ENCODE measurements at places on chromosomes 16 and 17.

DNA sequence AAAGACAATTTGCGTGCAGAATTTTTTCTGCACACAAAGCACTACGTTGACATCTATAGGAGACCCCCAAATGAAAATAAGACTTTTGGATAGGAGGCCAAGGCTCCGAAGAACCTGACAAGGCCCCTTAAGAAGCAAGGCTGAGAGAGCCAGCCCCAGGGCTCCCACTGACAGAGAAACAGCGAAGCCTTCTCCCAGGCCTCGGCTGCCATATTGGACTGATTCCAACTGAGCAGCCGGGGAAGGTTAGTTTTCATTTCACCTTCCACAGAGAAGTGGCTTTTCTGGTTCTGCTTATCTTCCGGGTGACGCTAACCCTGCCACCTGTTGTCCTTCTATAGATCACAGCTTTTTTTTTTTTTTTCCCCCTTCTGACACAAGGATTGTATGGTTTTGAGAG lies 356.7 kb downstream of the SOX9 start:
- no peak for DNase-seq

GRCh38 chr16:11263737-11264136 lies 5.4 kb downstream of the TNP2 start:
- no peak for DNase-seq

DNA sequence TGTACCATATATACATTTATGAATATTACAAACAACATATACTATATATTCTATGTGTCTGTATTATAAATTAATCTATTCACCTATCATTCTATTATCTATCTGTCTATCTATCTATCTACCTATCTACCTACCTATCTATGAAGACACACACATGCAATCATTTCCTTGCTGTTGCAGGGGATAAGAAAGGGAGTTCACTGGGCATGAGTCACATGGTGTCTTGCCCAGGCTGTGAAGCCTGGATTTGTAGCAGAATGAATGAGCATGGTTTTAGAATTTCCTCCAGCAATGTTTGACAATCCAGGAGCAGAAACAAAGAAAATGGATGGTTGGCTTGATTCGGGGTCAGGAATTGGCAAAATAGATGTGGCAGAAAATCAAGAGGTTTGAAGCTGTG lies 23.2 kb upstream of the FAM20A start:
- DNase-seq = no peak

DNA sequence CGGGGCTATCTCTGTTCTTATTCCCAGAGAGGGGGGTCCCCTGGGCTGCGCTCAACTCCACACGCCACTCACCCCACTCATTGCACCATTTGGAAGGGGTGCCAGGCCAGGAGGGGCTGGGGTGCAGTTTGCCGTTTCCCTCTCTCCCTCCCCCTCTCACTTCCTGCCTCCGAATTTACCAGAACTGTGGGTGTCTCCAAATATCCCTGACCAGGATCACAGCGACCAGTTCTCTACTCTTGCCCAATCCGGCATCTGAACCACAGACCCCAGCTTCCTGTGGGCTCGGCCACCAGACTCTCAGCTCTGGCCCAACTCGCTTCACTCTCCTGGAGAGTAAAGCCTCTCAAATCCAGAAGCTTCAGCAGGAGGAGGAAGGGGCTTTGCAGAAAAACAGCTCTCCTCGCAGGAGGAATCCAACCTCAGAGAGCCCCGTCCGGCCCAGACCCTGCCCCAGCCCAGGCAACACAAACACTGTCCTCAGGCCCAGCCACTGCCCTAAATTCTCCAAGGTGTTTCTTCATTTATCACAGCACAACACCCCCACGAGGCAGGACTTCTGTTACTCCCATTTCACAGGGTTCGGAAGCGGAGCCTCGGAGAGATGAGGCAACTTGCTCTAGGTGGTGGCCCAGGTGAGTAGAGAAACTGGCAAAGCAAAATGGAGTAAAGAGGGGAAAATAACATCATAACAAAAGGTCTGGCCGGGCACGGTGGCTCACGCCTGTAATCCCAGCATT lies 423 bp upstream of the ASGR2 start:
- no peak for DNase-seq

- no peak for DNase-seq
Observed at GRCh38 chr16:57192720-57193486, 6.8 kb downstream of the RSPRY1 start.

DNA sequence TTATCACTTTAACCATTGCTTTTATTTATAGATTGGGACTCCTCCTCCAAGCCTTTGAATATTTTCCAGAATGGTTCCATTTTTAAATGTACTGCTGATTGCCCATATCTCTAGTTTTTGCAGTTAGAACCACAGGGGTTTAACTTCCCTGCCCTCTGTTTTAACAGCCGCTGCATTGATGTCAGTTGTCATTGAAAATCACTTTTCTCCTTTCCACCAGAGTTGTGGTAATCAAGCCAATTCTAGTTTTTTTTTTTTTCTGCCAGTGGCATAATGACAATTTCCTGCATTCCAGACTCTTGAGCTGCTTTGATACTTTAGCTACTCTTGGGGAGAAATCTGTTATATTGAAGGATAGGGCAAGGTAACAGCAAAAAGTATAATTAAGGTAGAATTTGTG lies 91.5 kb downstream of the HS3ST4 start:
- DNase-seq = no peak

DNA sequence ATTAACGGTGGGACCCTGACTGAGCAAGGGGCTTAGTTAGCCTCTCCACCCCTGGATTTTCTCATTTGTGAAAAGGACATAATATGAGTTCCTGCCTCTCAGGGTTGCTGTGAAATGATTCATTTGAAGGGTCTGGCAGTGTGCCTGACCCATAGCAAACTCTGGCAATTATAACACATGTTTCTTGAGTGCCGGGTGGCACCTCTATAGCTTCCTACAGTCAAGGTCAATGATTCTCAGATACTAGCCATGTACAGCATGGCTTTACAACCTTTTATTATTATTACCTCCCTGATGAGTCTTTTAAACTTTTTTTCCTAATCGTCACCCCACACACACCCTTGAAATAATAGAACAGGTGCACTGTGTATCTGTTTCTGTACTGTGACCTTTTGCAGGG lies 42.1 kb downstream of the TMEM114 start:
- no peak for DNase-seq

DNA sequence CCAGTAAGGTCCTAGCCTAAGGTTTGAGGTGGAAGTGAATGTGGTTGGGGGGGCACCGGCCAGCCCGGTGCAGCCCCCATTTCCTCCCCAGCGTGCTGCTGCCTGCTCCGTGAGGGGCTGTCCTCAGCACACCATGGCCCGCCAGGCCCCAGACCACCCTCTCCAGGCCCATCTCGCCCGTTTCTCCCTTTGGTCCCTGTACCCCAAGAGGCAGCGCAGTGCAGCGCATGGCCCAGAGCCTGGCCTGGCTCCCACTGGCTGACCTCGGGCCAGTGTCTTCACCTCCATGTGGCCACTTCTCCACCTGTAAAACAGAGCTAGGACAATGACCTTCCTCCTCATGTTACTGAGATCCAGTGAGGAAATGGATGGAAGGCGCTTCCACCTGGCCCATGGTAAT lies 170.0 kb upstream of the GSE1 start:
- no peak for DNase-seq

DNA sequence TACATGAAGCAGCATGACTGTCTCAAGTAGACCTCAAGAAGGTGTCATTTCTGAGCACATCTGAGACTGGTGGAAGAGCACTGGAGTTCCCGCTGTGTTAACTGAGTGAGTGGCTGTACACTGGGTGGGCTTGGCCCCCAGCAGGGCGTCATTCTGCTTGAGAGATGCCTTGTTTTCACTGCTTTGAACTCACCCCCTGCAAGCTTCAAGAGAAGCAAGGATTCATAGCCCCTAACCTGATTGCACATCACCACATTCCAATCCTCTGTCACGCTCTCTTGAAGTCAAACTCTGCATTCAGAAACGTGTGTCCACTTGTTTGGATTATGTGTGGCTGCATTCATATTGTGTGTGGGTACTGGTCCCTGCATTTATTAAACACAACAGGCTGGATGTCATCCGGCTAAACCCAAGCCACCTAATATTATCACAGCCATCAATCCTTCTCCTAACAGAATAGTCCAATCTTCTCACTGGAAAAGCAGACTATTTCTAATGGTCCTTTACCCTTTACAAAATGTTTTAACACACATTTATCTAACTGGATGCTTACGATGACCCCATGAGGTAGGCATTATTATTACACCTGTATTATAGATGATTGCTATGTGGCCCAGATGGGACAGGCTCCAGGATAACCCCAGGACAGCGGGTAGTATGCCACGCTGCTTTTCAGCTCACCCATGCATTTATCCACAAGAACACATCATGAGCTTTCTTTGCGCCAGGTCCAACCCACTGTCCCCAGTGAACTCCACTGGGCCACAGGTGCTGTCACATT lies 76.3 kb downstream of the USP31 start:
- DNase-seq = no peak

DNA sequence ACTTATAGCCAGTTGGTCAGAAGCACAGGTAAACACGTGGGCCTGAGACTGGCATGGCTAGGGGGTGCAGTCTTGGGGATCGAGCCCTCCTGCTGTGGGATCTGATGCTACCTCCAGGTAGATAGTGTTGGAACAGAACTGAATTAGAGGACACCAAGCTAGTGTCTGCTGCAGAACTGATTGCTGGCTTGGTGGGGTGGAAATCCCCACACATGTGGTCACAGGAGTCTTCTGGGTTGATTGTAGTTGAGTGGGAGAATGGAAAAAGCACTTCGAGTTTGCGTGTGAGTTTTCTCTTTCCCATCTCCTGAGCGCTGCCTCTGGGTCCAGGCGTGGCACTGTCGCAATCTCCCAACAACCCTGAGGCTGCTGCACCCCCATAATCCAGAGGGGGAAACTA lies 8.0 kb upstream of the SPATA32 start:
- no peak for DNase-seq

- DNase-seq = no peak
Observed at GRCh38 chr17:81426393-81427172, 31.3 kb downstream of the BAHCC1 start.

DNA sequence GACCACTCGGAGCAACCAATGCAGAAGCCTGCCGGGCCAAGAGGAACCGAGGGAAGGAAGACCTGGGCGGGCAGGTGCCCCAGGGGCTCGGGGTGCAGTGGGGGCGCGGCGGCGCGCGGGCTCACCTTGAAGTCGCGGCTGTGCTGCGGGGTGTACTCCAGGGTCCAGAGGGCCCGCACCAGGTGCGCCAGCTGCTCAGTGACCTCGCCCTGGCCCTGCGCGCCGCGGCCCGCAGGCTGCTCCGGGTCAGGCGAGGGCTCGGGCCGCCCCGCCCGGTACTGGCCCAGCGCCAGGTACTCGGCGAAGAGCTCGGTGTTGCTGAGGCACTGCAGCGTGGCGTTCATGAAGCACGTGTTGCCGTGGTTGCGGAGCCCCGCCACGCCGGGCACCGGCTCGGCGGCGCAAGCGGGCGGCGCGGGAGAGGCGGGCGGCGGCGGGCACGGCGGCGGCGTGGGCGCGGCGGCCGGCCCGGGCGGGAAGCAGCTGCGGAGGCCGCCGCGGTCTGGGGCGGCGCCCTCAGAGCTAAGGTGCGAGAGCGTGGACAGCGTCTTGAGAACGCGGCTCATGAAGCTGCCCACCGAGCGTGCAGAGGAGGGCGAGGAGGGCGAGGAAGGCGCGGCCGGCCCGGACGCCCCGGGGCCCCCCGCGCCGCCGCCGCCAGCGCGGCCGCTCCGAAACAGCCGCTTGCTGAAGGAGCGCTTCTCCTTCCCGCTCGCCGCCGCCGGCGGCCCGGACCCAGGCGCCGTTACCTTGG lies 562 bp downstream of the USP31 start:
- DNase-seq = peak; percentile 78

DNA sequence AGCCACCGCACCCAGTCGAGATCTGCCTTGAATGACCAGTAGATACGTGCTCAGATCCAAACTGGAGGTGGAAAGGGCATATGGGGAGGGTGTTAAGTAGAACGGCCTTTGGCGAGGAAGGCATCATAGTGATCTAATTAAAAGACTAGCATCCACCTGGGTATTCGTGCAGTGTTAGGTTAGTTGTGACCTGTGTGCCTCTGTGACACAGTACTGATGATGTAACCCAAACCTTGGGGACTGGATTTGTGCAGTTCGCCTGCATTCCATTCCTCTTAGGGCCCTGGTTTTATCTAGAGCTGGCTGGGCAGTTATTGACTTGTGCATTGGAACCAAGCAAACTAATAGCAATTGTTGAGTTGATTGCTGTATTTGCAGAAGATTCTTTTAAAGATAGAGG lies 47.9 kb downstream of the SNX29 start:
- DNase-seq = no peak

- DNase-seq = no peak
Observed at GRCh38 chr16:53692146-53692545, 11.5 kb downstream of the RPGRIP1L start.

DNA sequence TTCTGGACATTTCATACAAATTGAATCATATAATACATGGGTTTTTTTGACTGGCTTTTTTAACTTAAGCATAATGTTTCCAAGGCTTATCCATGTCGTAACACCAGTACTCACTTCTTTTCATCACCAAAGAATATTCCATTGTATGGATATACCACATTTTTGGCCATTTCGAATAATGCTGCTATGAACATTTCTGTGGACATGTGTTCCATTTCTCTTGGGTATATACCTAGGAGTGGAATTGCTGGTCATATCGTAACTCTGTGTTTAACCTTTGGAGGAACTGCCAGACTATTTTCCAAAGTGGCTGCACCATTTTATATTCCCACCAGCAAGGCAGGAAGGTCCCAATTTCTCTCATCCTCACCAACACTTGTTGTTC lies 46.0 kb upstream of the WSB1 start:
- DNase-seq = no peak

DNA sequence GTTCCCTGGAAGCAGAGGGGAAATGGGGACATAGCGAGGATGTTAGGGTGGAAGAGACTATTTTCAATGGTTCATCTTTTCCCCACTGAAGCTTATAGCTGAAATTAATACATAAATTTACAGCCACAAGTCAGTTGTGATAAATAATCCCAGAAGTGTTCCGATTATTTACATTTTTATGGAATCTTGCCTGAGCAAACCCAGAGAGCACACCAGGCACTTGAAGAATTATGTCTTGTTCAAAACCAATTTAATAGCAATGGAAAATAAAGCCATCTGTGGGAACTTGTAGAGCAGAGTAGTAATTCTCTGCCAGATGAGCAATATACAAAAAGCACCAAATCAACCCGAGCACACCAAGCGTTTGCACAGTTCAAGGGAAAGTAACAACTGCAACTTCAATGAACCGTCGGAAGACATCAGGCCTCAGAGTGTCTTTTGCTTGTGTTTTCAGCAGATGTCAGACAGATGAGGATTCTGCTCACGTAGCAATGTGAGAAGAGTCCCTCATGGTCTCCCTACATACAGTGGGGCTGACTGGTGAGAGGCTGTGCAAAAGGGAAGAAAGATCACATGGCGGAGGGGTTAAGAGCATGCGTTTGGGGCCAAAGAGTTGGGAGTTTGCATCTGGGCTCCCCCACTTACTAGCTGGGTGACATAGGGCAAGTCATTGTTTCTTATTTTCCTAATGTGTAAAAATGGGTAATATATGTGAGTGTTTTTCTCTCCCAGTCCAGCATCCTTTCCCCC lies 148.7 kb upstream of the HS3ST2 start:
- DNase-seq = no peak
